Calu3 (cell line): ENCODE measurements at places on chromosomes 2 and 18. TPM values are rescaled to one million over a fixed set of nuclear protein-coding genes. Genes with fewer than 3 reads are reported as not detected.

The POU3F3 gene
- total RNA-seq, result not detected in 2 replicates

The SERPINB7 gene
- 0.19 and 0.88 TPM in 2 replicates for total RNA-seq

- H3K4me1 ChIP-seq, result peaks cover 16% of the 10 kb centered on the region
- no peak for DNase-seq
- H3K27ac ChIP-seq, result no peak overlapping the region
- no peaks in the 10 kb centered on the region for H3K36me3 ChIP-seq
- H3K27me3 ChIP-seq, result no peaks in the 10 kb centered on the region
Observed at GRCh38 chr2:234174742-234175141, 124.2 kb downstream of the SPP2 start.

GRCh38 chr2:64327510-64328414 lies 126.2 kb upstream of the LGALSL start:
- peak; percentile 43 for DNase-seq
- peaks cover under 1% of the 10 kb centered on the region for H3K27me3 ChIP-seq
- H3K27ac ChIP-seq, result no peak overlapping the region

DNA sequence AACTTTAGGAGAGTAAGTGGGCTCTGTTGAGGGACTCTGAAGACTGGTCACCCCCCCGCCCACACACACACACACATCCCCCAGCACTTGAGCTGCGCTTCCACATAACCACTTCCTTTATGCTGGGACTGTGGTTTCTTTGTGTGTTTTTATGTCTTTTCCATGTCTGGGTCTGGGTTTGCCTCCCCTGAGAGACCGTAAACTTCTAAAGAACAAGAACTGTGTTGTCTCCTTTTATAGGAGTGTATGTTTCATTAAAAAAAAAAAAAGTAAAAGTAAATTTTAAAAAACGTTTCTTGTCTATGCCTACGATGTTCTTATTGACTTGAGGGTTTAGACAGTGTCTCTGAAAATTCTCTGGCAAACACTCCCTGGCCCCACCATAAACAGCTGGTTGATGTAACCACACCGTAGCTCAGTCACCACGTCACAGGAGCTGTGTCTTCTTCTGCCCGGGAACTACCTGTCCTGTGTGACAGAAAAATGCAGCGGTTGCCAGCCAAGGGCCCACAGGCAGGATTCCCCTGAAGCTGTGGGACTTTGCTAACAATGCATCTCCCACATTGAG lies 68.0 kb downstream of the KLHL29 start:
- H3K36me3 ChIP-seq, result no peaks in the 10 kb centered on the region
- no peaks in the 10 kb centered on the region for H3K4me1 ChIP-seq
- no peak overlapping the region for H3K4me3 ChIP-seq
